ENCODE measurements at places on chromosomes 3 and 15.

GRCh38 chr3:127762077-127762786 is 60.1 kb downstream of the MGLL start:
- no peak for DNase-seq

DNA sequence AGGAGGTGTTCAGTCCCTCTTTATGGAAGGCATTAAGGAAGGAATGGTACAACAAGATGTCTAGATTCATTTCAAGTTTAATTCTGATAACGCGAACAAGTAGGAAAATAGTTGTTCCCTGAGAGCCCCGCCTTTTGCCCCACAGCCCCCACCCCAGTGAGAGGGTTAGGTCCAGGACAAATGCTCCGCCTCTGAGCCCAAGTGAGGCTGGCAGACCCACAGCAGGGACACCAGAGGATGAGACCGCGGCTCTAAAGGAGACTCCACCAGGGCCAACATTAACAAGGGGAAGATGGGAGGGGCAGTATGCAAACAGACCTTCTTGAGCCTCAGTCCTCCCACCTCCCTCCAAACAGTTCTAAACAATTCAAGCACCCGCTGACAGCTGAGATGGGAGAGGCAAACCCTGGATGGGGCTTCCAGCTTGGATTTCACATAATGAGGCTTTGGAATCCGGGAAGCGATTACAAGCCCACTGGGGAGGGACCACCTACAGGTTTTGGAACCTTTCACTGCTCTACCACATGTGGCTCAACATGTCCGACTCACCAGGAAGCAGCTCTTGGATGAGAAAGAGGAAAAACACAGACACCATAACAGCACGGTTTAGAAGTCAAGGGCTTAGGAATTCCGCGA is 42.9 kb upstream of the IREB2 start:
- no peak for DNase-seq

DNA sequence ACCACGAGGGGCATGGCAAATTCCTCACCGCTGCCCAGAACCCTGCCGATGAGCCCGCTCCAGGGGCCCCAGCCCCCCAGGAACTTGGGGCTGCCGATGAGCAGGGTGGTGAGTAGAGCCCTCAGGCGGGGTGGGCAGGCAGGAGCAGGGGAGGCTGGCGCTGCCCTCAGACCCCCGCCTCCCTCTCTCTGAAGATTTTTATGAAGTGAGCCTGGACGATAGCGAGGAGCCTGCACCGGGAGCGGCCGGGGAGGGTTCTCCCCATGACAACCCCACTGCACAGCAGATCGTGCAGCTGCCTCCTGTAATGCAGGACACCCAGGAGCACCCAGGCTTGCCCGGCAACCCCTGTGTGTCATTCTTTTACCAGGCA is 56.7 kb upstream of the UBE2Q2 start:
- no peak for DNase-seq

DNA sequence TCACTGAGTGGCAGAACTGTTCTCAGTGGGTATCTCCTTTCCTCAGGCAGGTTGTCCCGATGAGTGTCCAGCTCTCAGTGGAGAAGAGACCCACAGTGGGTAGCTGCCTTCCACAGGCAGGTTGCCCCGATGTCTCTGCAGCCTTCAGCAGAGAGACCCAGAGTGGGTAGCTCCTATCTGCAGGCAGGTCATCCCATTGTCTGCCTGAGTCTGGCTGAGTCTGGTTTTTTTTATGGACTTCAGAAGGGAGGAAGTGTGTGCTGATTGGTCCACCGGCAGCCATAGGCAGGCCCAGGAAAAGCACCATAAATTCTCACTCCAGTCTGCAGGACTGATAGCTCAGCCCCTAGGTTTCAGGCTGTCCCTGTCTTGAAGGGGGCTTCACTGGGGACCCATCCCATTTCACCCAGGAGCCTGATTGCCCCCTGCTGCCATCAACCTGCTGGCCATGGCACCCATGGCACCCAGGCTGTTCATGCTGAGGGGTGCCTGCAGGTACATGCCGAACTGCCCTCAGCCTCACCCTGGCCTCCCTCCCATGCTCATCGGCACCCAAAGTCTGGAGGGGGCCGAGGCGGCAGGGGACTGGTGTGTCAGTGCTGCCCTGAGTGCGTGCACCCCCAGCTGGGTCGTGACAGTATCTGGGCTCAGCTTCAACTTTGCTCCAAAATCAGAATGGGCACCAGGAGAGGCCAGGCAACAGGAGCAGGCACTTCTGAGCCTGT is 3.6 kb upstream of the LIMD1 start:
- DNase-seq = no peak

- peak; percentile 53 for DNase-seq
Observed at GRCh38 chr15:95405447-95405846, 925.1 kb upstream of the NR2F2 start.

DNA sequence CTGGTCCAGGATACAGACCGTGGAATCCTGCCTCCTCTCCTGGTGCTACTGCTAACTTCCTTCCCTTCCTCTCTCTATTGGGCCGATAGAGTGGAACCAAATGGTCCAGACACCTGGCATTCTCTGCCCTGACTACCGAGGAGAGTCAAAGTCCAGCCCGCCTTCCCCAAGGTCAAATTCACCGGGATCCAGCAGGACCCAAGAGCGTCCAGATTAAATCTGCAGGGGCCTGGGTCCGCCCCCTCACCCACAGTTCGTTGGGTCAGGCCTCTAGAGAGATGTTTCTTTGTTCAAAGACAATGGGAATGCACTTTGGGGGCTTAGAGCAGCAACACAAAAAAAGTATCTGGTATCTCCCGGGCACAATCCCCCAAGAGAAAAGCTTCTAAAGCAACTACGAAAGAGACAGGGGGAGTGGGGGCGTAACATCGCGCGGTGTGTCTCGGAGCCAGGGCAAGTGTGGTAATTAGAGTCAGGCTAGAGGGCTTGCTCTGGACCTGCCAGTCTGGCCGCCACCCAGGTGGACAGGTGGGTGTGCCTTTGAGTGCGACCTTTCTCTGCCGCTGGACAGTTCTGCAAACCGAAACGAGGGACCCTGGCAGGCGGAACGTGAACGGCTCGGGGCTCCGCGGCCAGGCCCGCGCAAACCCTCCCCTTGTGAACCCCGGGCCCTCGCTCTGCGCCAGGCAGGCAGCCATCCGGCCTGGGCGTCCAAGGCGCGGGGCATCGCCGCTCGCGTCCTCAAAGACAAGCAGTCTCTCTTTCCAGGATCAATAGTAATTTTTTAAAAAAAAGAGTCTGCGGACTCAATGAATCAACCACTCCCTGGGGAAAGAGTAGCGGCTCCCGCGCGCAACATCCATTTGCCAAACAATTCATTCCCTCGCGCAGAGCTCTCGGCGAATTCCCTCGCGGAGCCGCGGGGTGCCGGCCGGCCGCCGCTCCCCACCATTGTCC is 806 bp downstream of the KLHL25 start:
- DNase-seq = no peak

DNA sequence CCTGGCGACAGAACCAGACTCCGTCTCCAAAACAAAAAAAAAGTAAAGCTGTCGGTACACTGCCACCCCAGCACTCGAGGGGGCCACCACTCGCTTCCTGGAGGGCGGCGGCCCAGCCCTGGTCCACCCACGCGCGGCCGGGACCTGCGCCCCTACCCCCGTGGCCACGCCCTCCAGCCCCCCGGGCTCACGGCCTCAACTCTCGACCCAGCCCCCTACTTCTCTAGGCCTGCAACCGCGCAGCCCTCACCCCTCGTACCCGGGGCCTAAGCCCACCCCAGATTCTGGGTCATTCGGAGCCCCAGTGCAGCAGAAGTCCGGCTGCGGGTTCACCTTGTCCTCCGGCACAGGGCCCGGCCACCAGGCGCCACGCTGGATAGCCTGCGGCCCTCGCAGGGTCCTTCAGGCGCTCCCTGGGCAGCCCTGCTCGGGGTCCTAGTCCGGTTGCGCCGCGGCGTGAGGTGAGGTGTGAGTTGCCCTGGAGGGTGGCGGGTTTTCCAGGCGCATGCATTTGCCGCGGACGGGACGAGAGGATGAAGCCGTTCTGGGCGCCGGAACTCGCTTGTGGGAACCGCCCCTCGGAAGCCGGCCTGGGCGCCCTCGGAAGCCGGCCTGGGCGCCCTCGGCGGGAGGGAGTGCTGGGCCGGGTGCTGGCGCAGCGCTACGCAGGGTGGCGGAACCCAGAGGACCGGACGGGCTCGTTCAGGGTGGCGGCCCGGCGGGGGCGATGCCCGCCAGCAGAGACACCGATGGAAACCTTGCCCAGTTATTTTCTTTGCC is 32.3 kb downstream of the SPINK8 start:
- peak; percentile 92 for DNase-seq

DNA sequence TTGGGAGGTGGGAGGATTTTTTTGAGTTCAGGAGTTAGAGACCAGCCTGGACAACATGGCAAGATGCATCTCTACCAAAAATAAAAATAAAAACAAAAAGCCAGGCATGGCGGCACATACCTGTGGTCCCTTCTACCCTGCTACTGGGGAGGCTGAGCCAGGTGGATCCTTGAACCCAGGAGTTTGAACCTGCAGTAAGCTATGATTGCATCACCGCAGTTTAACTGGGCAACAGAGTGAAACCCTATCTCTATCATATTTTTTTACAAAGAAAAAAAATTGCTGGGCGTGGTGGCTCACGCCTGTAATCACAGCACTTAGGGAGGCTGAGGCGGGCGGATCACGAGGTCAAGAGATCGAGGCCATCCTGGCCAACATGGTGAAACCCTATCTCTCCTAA is 35.8 kb upstream of the RPN1 start:
- no peak for DNase-seq

GRCh38 chr3:117734496-117734895 is 1024.9 kb downstream of the TUSC7 start:
- no peak for DNase-seq

- peak; percentile 55 for DNase-seq
Observed at GRCh38 chr3:146421819-146422759, 47.3 kb downstream of the PLSCR2 start.

DNA sequence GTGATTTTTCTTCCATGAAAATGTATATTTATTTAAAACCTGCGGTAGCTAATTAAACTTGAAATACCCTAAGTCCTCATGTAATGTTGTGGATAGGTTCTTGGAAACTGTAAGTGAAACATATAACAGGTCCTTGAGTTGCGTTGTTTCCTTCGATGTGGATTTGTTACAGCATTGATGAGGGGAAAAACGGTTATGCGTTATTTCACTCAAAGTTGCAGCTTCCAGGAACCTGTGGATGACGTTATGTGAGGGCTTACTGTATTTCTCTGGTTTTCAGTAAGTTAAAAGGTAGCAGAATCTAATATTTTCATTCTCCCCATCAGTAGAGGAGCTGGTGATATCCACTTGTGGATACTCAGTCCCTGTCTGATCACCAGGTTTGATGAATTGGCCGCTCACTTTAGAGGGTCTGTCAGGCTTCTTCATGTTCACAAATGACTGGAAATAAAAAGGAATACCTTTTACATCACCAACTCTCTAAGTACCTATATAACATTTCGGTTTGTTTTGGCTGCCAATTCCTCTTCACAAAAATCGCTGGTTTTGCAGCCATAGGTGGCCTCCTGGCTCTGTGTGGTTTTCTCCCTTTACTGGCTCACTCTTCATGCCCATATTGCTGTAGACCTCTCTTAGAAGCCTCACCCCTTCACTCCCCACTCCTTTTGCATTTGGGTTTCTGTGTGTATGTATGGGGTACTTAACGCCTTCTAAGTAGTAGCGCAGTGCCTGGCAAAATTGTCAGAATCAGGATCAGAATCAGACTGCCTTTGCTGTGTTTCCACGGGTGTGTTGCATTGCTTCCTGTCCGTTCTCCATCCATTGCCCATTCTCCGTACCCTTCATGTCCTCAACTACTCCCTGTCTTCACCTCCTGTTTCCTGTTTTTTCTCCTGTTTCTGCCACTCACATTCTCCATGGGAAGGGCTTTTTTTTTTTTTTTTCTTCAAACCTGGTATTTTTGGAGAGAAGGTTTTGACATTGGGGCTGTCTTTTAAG is 112.6 kb downstream of the FNDC3B start:
- DNase-seq = no peak

- DNase-seq = no peak
Observed at GRCh38 chr3:62387251-62387650, 13.9 kb upstream of the FEZF2 start.

- DNase-seq = no peak
Observed at GRCh38 chr15:28904003-28904402, 18.2 kb downstream of the APBA2 start.

DNA sequence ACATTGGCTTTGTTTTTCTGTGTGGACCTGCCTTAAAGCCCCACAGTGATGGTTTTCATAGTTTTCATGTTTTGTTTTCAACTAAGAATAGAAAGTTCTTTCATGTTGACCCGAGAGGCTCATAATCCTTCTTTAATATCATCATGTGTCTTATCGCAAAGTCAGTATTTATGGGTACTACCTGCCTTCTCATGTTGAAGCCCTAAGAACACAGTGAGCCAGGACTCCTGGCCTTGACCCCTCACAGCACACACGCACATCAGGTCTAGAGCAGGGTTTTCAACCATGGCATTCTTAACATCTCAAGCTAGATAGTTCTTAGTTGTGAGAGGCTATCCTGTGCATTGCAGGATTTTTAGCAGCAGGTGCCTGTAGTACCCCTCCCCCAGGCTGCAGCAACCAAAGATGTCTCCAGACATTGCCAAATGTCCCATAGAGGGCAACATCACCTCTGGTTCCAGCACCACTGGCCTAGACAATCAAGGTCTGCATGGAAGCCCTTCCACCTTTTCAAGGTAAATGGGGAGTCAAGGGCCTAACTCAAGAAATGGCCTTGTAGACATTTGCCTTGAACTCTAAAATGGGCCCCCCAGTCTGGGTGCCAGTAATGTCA is 118.3 kb downstream of the MTHFS start:
- DNase-seq = no peak

GRCh38 chr3:125085166-125085565 is 29.4 kb upstream of the HEG1 start:
- no peak for DNase-seq

DNA sequence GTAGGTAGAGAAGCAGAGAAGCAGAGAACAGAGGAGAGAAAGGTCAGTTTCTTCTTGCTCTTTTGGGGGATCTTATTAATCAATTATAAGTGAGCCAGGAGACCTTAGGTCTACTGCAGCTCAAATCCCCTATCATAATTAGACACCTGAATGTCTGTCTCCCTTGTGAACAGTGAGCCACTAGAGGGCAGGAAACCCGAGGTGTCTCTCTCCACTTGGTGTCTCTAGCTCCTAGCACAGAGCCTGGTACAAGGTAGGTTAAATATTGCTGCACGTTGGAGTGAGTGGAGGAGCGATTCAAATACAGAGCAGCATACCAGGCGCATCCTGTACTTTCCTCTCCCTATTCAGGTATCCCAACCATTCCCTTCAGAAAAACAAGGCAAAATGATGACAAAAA is 2.0 kb upstream of the ST8SIA2 start:
- DNase-seq = no peak

DNA sequence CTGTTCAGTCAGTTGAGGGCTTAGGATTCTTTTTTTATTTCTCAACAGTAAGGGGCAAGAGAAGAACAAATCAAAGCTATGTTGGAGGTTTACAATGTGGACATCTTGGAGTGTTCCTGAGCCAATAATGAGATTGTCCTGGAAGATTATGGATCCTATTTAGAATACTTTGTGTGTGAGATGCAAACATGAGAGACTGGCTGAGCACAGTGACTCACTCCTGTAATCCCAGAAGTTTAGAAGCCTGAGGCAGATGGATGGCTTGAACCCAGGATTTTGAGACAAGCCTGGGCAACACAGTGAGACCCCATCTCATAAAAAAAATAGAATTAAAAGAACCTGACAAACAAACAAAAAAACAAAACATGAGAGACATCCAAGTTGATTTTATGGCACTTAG is 351.6 kb downstream of the GAP43 start:
- no peak for DNase-seq

- no peak for DNase-seq
Observed at GRCh38 chr3:135329479-135329878, 534.4 kb downstream of the EPHB1 start.

- no peak for DNase-seq
Observed at GRCh38 chr15:101277943-101278564, 769 bp upstream of the SELENOS start.
